Bronchial smooth muscle cell (primary cell): ENCODE measurements at places on chromosomes 2 and 18. TPM values are rescaled to one million over a fixed set of nuclear protein-coding genes. Genes with fewer than 3 reads are reported as not detected.

Gene APCDD1
- not detected in 2 replicates for total RNA-seq

Gene GAD1
- under 0.01 and 0.09 TPM in 2 replicates for total RNA-seq

Gene OTOF
- under 0.01 TPM in 1 of 2 replicates, not detected in the other for total RNA-seq

Gene LIPG
- 0.17 and 0.63 TPM in 2 replicates for total RNA-seq

Gene CYP1B1
- 52.6 and 76.6 TPM in 2 replicates for total RNA-seq

Gene PJVK
- 3.3 and 3.4 TPM in 2 replicates for total RNA-seq

Gene ADCYAP1
- total RNA-seq, result not detected in 2 replicates

Gene GYPC
- 93.3 and 148 TPM in 2 replicates for total RNA-seq

Gene DES
- 2.4 and 2.7 TPM in 2 replicates for total RNA-seq

Gene UGT1A3
- total RNA-seq, result not detected in 2 replicates
